ENCODE measurements at places on chromosomes 6 and 20.

GRCh38 chr20:9112541-9113515, 43.9 kb downstream of the PLCB4 start:
- DNase-seq, result peak; percentile 55

- no peak for DNase-seq
Observed at GRCh38 chr6:147909640-147910039, 401.1 kb downstream of the SAMD5 start.

DNA sequence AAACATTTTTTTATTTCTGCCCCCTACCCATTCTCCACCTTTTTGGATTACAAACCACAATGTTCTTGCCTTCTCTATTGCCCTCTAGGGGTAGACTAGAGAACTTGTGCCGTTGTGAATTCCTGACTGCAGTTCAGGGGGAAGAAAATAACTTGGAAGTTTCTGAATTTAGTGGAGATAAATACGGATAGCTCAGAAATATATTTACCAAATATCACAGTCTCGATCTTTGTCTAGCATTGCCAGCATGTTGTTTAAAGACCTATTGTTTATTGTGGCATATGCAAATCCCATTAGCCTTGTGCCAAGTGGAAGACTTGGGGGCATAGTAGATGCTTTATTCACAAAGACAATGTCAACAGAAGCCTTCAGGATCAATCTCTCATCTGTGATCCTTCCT, 154.1 kb upstream of the MMS22L start:
- DNase-seq, result no peak

DNA sequence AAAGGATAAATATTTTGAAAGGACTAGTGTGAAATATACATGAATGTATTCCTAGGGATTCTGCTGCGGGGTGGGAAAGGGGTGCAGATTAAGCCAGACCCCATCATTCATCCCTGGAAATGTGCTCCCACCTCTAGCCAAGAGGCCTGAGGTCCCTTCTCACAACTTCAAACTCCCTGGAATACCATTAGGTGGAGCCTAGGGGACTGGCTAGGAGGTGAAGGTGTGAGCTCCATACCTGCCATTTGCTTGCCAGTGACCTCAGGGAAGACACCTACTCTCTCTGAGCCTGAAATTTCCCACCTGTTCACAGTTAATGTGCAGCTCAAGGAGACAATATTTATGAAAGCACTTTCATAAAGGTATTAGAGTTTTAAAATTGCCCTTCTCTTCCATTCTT, 4.7 kb upstream of the CCN2 start:
- DNase-seq, result no peak

DNA sequence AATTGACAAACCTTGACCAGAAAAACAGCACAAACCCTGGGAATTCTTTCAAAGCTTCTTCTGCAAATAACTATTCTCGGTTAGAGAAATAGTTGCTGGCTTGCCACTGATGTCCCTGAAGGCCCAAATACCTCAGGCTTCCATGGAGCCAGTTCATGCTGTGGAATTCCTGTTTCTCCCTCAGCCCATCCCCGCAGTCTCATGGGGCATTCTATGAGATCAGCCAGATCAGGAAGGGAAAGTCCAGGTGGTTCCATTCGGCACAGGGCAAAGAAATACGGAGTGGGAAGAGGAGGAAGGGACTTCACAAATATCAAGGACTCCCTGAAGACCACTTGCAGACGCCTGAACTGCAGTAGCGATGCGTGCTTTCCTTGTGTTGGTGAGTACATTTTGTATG, 63.3 kb downstream of the MYLK4 start:
- DNase-seq, result no peak

DNA sequence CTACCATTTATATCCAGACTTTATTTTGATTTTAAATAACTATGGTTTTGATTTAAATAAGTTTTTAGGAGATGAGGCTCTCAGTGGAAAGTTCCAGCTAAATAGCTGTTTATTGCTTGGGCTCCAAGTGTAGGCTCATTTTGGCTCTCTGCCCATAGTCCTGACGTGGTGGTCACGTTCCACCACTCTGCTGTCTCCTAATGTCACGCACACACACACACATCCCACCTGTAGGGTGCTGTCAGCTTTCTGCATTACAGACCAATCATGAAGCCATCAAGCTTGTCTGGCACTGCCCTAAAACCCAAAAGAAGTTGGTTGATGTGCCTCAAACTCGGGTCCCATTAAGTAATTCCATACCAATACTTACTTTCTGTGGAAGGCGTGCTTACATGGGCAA, 45.4 kb downstream of the PANK2 start:
- peak; percentile 53 for DNase-seq

- no peak for DNase-seq
Observed at GRCh38 chr20:32466739-32467505, 108.8 kb downstream of the ASXL1 start.

DNA sequence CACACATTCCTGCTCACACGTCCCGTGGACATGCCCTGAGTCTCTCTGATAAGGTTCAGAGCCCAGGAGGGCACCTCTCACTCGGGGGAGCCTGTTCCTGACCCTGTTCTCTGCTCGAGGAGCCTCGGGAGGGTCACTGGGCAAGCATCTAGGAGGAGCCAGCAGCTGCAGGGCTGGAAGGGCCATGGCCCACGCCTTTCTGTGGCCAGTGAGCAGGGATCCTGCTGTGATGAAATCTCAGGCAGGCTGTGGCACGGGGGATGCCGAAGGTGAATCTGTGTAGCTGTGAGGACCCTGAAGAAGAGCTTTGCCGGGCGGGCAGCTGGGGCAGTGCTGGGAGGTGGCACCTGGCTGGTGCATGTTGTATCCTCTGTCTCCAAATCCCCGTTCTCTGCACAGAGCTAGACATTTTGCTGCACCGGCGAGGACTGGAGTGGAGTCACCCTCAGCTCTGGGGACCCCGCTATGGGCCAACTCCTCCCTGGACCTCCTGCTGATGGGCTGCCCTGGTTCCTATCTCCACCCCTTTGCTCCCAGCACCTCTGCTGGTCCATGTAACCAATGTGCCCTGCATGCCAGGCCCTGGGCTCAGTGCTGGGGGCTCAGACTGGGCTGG, 7.1 kb upstream of the NPBWR2 start:
- DNase-seq, result peak; percentile 13

DNA sequence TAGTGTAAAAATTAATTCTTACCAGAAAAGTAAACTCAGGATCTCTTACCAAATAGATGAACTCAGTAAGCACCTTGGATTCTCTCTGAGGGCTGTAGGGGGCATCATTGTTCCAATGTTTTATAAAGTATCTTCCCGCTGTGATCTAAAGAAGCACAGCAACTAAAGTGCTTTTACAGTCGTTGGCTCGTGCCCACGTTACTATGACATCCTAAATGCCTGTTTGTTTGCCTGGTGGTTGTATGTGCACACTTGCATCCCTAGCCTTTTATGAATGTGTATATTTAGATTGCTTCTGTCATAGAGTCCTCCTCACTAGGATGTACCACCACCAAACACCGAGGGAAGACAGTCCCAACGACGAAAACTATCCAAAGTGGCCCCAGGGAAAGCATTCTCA, 34.5 kb downstream of the SLX4IP start:
- DNase-seq, result peak; percentile 90
